PC-9 (cell line): ENCODE measurements at places on chromosomes 1 and 21.

- no peak overlapping the region for H3K4me3 ChIP-seq
- no peak overlapping the region for H3K27ac ChIP-seq
- H3K27me3 ChIP-seq = peaks cover 26% of the 10 kb centered on the region; the same call in 1 of the 2 replicates
- no peak for DNase-seq
Observed at GRCh38 chr1:9207086-9207485, 27.5 kb upstream of the H6PD start.

- peaks cover 23% of the 10 kb centered on the region for H3K4me1 ChIP-seq
- peak overlapping the region; percentile 95 for H3K4me3 ChIP-seq
- peak overlapping the region; percentile 94 for H3K27ac ChIP-seq
- H3K36me3 ChIP-seq = peaks cover 35% of the 10 kb centered on the region
Observed at GRCh38 chr1:226063224-226063976, 884 bp downstream of the H3-3A start.

DNA sequence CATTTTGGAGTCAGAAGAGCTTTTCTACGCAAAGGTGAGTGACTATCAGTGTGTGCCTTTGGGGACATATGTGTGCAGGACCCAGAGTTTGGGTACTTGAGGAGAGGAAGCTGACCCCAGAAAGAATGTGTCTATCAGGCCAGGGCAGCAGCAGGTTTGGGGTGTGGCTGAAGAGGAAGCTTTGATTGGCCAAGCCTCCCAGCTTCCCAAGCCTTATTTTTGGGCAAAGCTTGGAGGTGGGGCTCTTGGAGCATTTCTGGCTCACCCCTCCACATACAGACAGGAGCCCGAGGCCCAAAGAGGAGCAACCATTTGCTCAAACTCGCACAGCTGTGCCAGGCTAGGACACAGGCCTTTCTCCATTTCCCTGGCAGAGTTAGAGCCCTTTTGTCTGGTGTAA lies 4.7 kb downstream of the GPR3 start:
- no peaks in the 10 kb centered on the region for H3K27me3 ChIP-seq
- H3K4me1 ChIP-seq = no peaks in the 10 kb centered on the region
- H3K4me3 ChIP-seq = no peak overlapping the region
- no peaks in the 10 kb centered on the region for H3K36me3 ChIP-seq
- DNase-seq = no peak

- DNase-seq = no peak
- no peaks in the 10 kb centered on the region for H3K36me3 ChIP-seq
- no peaks in the 10 kb centered on the region; the same call in 1 of the 2 replicates for H3K27me3 ChIP-seq
- H3K27ac ChIP-seq = no peak overlapping the region
- H3K4me3 ChIP-seq = no peak overlapping the region
Observed at GRCh38 chr1:57353654-57354053, 70.2 kb downstream of the DAB1 start.

DNA sequence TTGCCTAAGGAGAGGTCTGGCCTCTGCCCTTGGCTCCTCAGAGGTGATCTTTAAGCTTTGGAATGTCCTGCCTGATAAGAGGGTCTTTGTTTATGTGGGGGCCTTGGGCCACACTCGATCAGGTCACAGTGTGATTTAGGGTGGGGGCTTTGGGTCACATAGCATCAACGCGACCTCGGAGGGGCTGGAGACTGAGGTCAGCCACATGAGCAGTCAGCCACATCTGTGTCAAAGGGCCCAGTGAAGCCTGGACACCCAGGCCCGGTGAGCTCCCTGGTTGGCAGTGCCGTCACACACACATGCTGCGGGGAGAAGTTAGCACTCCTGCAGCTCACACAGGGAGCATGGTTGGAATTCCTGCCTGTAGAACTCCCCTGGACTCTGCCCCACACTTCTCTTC lies 345.0 kb downstream of the NPHP4 start:
- no peak for DNase-seq
- H3K27ac ChIP-seq = no peak overlapping the region
- H3K27me3 ChIP-seq = peaks cover 33% of the 10 kb centered on the region
- H3K36me3 ChIP-seq = no peaks in the 10 kb centered on the region

DNA sequence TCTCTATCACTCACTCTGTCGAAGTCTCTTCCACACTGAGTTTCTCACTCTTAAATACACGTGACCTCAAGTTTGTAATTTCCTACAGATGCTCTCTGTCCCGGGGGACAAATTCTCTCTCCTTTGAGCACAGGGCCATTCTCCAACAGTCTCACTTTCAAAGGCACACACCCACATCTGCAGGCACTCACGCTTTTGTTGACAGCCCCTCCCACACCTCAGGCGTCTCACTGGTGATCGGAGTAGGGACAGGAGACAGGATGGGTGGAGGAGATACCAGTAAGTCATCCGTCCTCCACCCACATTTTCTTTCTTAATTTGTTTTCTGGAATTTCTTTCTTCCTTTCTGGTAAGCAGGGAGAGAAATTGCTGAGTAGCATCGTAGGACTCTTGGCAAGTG lies 40.6 kb upstream of the GREM2 start:
- H3K4me1 ChIP-seq = no peaks in the 10 kb centered on the region
- H3K4me3 ChIP-seq = no peak overlapping the region
- H3K27me3 ChIP-seq = peaks cover 74% of the 10 kb centered on the region
- no peaks in the 10 kb centered on the region for H3K36me3 ChIP-seq
- no peak overlapping the region for H3K27ac ChIP-seq

GRCh38 chr1:7255303-7256058 lies 470.2 kb downstream of the CAMTA1 start:
- DNase-seq = no peak
- H3K4me3 ChIP-seq = no peak overlapping the region
- no peak overlapping the region for H3K27ac ChIP-seq
- H3K36me3 ChIP-seq = no peaks in the 10 kb centered on the region
- H3K4me1 ChIP-seq = no peaks in the 10 kb centered on the region

GRCh38 chr1:210600421-210601159 lies 271.9 kb downstream of the HHAT start:
- peaks cover 37% of the 10 kb centered on the region for H3K4me1 ChIP-seq
- H3K36me3 ChIP-seq = no peaks in the 10 kb centered on the region
- no peak for DNase-seq
- H3K27me3 ChIP-seq = no peaks in the 10 kb centered on the region

GRCh38 chr1:116574581-116575291 lies 3.9 kb upstream of the CD58 start:
- DNase-seq = peak; percentile 44
- H3K27ac ChIP-seq = no peak overlapping the region
- H3K27me3 ChIP-seq = no peaks in the 10 kb centered on the region

GRCh38 chr21:34243562-34243961 lies 120.2 kb upstream of the KCNE2 start:
- no peaks in the 10 kb centered on the region for H3K36me3 ChIP-seq
- no peak overlapping the region for H3K27ac ChIP-seq
- no peak for DNase-seq

- no peaks in the 10 kb centered on the region for H3K27me3 ChIP-seq
- H3K4me3 ChIP-seq = no peak overlapping the region
- H3K27ac ChIP-seq = no peak overlapping the region
- no peak for DNase-seq
- no peaks in the 10 kb centered on the region for H3K4me1 ChIP-seq
Observed at GRCh38 chr1:25666460-25666859, 49.9 kb downstream of the MAN1C1 start.

DNA sequence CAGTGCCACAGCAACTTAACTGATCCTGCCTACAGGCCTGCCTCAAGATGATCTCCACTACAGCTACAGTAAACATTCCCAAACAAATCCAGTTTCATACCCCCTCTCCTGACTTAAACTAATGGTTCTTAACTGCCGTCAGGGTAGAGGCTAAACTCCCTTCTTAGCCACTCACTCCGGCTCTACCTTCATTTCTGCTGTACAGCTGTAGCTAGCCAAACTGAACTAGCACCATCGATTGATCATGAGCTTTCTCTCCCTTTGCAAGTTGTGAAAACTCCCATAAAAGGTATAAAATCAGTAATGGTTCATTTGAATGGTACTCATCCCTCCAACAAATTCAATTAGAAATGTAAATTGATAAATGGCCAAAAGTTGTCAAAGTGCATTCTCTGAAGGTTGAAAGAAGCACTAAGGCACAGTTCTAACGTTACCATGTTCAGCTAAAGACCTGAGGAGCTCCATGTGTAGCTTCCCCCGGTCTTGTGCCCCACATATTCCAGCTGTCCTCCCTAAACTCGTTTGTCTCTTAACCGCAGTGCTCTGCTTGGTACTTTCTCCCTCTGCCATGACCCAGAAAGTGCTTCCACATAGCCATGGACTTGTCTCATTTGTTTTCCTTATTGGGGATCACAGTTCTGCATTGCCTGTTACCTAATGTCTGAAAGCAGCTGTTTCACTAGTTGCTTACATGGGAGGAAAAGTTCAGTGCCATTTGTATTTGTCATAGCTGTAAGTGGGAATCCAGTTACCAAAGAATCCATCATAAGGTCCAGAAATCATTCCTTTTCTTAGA lies 49.8 kb downstream of the DHX9 start:
- no peak overlapping the region for H3K4me3 ChIP-seq
- peaks cover 25% of the 10 kb centered on the region for H3K36me3 ChIP-seq
- no peaks in the 10 kb centered on the region for H3K27me3 ChIP-seq
- peaks cover 12% of the 10 kb centered on the region for H3K4me1 ChIP-seq
- H3K27ac ChIP-seq = no peak overlapping the region
- no peak for DNase-seq

- H3K36me3 ChIP-seq = no peaks in the 10 kb centered on the region
- H3K27ac ChIP-seq = no peak overlapping the region
- no peak overlapping the region for H3K4me3 ChIP-seq
- peaks cover 13% of the 10 kb centered on the region for H3K4me1 ChIP-seq
Observed at GRCh38 chr1:196007763-196008162, 600.5 kb downstream of the KCNT2 start.

GRCh38 chr1:84110629-84111028 lies 33.4 kb upstream of the PRKACB start:
- no peaks in the 10 kb centered on the region for H3K27me3 ChIP-seq
- H3K4me3 ChIP-seq = no peak overlapping the region
- peaks cover 7% of the 10 kb centered on the region for H3K4me1 ChIP-seq
- no peak overlapping the region for H3K27ac ChIP-seq

- peak; percentile 39 for DNase-seq
- H3K27me3 ChIP-seq = no peaks in the 10 kb centered on the region
- H3K4me1 ChIP-seq = peaks cover 20% of the 10 kb centered on the region
- 0 out of 2 replicates have a peak overlapping the region, but pooled peaks have one; percentile 2 for H3K4me3 ChIP-seq
Observed at GRCh38 chr1:220734571-220735326, 13.4 kb upstream of the MTARC2 start.

DNA sequence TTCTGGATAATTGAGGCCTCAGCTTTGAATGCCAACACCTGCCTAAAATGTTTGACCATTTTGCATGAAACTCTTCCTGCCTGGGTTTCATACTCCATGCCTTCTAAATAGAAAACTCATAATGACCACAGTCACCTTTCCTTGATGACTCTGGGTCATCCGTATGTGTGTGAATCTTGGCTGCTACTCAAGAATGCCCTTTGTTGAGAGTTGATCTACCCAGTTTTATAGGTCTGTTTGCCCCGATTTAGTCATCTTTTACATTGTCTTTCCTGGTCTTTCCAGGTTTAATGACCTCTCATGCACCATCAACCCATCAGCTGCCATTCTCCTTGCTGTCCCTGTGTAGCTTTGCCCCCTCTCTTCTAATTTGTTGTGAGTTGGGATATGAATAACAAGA lies 2.7 kb upstream of the SLC5A9 start:
- H3K27ac ChIP-seq = no peak overlapping the region
- no peak overlapping the region for H3K4me3 ChIP-seq
- DNase-seq = no peak

GRCh38 chr1:194548071-194548470 lies 1361.7 kb upstream of the B3GALT2 start:
- H3K27ac ChIP-seq = no peak overlapping the region
- DNase-seq = no peak
- no peak overlapping the region for H3K4me3 ChIP-seq
- no peaks in the 10 kb centered on the region for H3K36me3 ChIP-seq

DNA sequence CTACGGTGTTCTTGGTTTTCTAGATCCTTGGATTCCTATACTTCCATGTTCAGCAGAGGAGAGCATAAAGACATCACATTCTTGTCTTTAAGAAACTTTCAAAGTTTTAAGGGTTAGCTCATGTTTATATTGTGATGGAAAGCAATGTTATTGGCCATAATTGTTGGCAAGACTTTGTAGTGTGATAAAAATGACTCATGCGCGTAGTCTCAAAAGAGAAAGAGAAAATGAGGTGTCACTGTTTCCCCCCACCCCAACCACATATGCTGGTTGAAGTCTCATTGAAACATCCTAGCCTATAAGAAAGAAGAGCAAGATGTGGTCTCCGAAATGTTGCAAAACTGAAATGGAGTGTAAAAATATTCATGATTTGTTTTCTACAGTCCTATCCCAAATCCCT lies 348.8 kb downstream of the PTBP2 start:
- no peak overlapping the region for H3K27ac ChIP-seq
- H3K4me3 ChIP-seq = no peak overlapping the region
- DNase-seq = no peak

DNA sequence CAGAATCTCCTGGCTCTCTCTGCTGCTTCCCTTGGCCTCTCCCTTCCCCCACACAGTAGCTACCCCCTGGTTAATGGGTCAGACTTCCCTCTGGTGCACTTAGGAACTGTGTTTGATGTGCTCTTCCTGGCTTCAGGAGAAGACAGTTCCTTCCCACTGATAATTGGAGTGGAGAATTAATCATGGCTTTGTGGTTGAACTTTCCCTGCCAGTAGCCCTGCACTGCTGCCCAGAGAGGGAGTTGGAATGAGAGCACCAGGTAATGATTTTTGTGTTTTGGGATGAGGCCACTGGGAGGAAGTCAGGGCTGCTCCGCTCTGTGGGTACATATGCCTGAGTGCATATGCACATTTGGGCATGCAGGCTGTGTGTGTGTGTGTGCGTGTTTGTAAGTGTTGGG lies 39.7 kb upstream of the PADI2 start:
- no peak for DNase-seq
- H3K4me3 ChIP-seq = no peak overlapping the region
- no peak overlapping the region for H3K27ac ChIP-seq
- peaks cover 13% of the 10 kb centered on the region for H3K4me1 ChIP-seq
- no peaks in the 10 kb centered on the region for H3K27me3 ChIP-seq

DNA sequence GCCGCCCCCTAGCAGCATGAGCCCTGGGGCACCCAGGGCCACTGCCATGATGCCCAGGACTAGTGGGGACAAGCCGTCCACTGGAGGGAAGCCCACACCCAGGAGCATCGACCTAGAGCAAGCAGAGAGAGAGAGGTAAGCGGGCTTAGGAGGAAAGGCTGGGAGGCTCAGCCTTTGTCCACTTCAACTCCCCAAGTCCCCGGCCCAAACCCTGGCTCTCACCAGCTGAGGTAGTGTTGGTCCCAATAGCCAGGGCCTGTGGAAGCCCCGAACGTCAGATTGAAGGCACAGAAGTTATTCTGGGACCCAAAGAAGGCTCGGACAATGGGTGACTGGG lies 2.4 kb downstream of the GLMP start:
- peaks cover 8% of the 10 kb centered on the region; the same call in 1 of the 2 replicates for H3K4me1 ChIP-seq
- 0 out of 2 replicates have a peak, but pooled peaks cover 5% of the 10 kb centered on the region for H3K36me3 ChIP-seq
- no peak for DNase-seq
- H3K4me3 ChIP-seq = no peak overlapping the region
- H3K27me3 ChIP-seq = no peaks in the 10 kb centered on the region
- H3K27ac ChIP-seq = no peak overlapping the region

- H3K36me3 ChIP-seq = no peaks in the 10 kb centered on the region
- H3K27ac ChIP-seq = no peak overlapping the region
- no peak overlapping the region for H3K4me3 ChIP-seq
- no peaks in the 10 kb centered on the region for H3K4me1 ChIP-seq
- H3K27me3 ChIP-seq = 0 out of 2 replicates have a peak, but pooled peaks cover 5% of the 10 kb centered on the region
- DNase-seq = no peak
Observed at GRCh38 chr1:53454019-53454418, 5.2 kb upstream of the DMRTB1 start.
